ENCODE measurements at places on chromosomes 16 and 17.

GRCh38 chr17:80028030-80028429 is 7.6 kb downstream of the TBC1D16 start:
- DNase-seq = no peak

GRCh38 chr16:89623511-89624261 is 10.2 kb downstream of the DPEP1 start:
- no peak for DNase-seq

DNA sequence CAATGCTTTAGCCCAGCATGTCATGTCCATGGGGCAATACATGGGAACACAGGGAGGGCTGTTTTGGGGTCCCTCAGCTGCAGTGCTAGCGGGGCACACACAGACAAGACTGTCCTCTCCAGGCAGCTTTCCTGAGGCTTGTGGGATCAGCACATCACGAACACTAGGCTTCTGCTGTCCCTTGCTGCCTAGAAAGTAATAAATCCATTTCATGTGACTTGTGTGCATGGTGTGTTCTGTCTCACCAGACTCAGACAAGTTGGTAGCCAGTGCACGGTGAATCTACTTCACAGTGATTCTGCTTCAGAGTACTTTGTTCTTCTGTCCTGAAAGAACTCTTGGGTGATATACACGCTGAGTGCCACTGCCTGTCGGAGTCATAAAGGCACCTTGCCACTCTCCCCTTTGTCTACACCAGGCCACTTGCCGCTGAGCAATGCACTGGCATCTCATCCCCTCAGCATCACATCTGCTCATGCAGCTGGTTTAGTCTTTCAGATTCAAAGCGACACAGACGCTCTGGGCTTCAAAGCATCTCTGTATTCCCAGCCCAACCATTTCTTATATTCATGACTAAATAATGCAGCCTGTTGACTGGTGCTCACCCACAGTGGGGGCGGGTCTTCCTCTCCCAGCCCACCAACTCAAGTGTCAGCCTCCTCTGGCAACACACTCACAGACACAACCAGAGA is 95.2 kb upstream of the COX10 start:
- no peak for DNase-seq

DNA sequence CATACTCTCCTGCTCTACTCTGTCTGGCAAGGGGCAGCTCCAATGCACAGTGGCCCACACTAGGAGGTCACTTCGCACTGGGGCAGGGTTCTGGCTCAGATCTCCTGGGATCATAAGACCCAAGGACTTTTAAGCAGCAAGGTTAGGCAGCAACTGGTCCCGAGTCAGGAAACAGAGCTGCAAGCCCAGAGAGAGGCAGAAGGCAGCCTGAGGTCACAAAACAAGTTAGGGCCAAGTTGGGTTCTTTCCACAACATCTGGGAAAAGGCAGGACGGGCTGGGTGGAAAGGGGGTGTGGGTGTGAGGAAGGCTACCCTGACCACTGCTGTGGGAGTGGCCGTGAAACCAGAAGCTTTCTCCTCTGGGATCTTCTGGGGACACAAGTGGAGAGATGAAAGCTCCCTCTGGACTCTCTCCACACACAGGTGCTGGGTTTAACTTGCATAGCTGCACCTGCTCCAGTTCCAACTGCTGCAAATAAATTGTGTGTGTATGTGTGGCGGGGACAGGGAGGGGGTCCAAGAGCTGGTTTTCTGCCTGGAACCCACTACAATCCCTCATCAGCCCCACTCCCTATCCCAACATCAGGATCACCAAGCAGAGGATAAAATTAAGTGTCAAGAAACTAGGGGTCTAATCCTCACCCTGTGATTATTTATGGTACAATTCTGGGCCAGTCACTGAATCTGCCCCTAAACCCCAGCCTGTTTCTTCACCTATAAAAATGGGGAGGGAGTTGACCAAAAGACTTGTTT is 8.0 kb upstream of the TSPOAP1 start:
- DNase-seq = peak; percentile 76

DNA sequence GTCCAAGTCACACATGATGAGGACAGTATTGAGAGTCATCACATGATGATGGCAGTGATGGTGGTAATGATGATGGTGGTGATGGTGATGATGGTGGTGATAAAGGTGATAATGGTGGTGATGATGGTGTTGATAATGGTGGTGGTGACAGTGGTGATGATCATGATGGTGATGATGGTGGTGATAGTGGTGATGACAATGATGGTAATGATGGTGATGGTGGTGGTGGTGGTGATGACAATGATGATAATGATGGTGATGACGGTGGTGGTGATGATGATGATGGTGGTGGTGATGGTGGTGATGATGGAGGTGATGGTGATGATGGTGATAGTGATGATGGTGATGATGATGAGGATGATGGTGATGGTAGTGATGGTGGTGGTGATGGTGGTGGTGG is 190.2 kb upstream of the ZNF469 start:
- no peak for DNase-seq

DNA sequence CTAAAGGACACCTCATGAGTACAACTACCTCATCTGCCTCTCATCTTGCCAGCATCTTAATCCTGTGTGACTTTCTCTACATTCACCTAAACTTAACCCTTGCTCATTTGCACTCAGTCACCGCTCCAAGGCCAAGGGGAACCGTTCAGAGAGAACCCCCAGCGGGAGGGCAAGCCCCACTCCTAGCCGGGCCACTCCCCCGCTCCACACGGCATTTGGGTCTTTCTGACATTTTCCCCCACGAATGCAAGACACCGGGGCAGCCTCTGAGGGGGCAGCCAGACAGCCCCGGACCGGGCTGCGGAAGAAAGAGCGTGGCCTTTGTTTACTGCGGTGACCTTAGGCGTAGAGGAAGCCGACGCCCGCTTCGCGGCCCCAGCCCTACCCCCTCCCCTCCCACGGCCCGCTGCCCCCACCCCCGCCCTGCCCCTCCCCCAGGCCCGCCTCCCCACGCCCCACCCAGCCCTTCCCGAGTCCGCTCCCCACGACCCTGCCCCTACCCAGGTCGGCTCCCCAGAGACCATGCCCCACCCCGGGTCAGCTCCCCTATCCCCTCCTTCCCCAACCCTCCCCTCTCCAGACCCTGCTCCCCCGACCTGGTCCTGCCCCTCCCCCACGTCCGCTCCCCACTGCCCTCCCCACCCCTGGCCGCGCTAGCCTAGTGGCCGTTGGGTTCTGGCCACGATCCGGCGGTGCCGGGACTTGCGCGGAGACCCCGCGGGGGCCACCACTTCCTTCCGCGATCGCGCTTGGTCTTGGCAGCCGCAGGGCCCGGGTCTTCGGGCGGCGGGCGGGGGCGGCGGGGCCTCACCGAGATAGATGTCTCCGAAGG is 789 bp downstream of the CSNK1D start:
- peak; percentile 79 for DNase-seq

DNA sequence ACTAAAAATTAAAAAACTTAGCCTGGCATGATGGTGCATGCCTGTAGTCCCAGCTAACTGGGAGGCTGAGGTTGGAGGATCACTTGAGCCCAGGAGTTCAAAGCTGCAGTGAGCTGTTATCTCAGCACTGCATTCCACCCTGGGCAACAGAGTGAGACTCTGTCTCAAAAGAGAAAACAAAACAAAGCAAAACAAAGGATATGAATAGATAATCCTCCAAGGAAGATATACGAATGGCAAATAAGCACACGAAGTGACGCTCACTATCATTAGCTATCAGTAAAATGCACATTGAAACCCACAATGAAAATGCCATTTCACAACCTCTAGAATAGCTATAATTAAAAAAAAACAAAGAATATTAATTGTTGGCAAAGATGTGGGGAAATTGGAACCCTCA is 386.2 kb upstream of the CCL2 start:
- DNase-seq = no peak

- DNase-seq = no peak
These were observed 19.0 kb downstream of the SPIRE2 start for GRCh38 chr16:89847051-89847939.

DNA sequence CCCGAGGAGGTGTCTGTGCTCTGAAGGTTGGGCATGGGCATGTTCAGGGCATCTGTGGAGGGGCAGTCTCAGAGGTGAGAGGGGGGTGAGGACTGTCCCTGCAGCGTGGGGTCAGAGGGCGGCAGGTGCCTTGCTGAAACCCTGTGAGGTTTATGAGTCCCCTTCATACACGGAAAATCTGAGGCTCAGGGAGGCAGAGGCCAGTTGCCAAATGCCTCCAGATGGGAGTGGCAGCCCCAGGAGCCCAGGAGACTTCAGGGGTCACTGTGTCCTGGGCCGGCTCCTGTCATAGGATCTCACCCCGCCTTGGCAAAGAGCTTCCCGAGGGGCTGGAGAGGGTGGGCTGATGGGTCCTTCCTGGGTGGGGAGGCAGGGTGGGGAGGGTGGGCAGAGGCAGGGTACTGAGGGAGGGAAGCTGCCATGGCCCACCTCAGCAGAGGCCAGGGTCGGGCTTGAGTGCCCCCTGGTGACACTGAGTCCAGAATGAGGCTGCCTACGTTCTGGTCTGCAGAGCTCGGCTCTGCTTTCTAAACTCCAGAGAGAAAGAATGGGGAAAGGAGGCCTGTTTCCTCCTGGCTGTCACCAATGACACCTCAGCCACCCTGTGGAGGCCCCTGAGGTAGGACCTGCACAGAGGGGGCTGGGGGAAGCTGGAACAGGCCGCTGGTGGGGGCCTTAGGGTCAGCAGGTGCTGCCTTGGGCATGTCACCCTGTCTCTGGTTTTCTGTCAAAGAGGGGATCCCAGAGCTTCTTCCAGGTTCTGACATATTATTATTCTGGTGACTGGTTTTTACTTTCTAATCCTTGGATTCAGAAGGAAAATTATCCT is 1.1 kb downstream of the LGALS9 start:
- DNase-seq = no peak

DNA sequence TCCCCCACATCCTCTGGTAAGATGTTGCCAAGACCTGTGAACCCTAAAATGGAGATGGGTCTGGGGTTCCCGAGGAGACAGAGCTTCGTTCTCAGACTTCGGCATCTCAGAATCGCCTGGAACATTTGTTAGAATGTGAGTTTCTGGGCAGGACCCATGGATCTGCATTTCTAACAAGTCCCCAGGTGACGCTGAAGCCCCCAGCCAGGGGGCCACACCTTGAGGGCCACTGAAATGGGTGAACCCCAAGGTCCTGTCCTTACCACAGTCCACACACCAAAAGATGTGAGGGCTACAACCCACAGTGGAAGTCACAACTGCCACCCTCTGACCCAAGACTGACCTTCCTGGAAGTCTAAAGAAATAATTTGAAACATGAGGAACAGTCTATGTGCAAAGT is 14.0 kb downstream of the MPP3 start:
- no peak for DNase-seq

DNA sequence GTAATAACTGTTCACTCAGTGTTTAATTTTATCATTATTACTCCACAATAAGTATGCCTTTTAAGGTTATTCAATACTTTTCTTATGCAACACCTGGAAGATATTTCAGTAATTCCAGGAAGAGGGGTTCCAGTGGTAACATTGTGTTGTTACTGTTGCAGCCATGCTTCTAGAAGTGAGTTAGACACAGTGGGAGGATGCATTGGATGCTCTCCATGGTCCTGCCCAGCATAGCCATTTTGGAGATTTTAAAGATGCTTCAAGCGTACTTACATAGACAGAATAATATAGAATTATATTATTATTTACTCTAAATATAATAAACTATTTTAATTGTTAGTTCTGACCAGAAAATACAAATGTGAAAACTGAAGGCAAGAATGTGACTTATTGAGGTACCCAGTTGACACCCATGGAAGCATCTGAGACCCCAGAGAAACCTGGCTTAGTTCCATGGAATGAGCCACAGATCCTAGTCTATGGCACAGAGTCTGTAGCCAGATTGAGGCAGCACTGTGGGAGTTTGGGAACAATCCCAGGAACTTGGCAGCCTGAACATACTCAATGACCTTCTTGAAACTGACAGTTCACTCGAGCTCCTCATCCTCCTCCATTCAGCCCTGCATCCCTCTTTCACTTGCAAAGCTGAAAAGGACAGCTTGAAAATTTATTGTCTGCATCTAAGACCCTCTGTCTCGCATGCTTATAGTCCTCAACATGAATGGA is 190.1 kb upstream of the HS3ST4 start:
- DNase-seq = no peak

- peak; percentile 80 for DNase-seq
These were observed 155.6 kb upstream of the PLCG2 start for GRCh38 chr16:81623365-81624102.

- DNase-seq = no peak
These were observed 84.9 kb upstream of the ASIC2 start for GRCh38 chr17:33377837-33378595.

DNA sequence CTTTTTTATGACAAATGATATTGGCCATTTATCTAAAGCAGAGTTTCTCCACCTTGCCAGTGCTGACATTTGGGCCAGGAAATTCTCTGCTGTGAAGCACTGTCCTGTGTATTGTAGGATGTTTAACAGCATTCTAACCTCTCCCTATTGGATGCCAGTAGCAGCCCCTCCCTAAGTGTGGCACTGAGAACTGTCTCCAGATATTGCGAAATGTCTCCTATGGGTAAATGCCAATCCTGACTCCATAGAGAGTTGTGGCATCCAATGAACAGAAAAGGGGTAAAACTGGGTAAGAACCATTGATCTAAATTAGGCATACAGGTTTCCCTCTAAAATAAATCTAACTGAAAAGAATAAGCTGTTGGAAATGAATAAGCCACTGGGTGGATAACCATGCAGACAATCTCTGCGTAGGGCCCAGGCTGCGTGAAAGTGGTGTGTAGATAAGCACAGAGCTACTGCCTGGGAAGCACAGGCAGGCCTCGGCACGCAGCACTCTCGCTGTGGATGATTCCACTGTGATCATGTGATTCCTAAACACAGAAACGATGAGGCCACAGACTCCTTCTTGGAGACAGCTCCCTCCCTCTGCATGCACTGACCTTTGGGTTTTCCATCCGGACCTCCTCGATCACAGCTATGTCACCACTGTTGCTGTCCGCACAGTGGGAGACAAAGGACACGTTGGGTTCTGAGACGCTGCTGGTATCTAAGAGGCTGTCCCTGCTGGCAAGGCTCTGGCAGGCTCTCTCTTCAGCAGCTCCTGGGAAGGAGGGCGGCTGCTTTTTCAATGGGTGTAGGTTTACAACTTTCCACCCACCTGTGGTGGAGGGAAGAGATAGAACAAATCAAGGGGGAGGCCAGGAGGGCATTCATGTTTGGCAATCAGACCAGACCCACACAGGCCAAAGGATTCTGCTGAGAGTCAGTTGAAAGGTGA is 44.1 kb downstream of the GTF3C1 start:
- no peak for DNase-seq

- no peak for DNase-seq
These were observed 5.8 kb upstream of the UNK start for GRCh38 chr17:75778861-75779249.

- DNase-seq = no peak
These were observed 1.8 kb upstream of the PRSS53 start for GRCh38 chr16:31090540-31090939.

- DNase-seq = no peak
These were observed 10.6 kb downstream of the CA10 start for GRCh38 chr17:52147872-52148271.

- peak; percentile 76 for DNase-seq
These were observed 19.1 kb downstream of the TRARG1 start for GRCh38 chr17:1298606-1299005.

GRCh38 chr16:4499196-4499555 is 23.0 kb downstream of the HMOX2 start:
- DNase-seq = no peak

Measured in activated CD8-positive, alpha-beta memory T cell treated with anti-CD3 and anti-CD28 coated beads for 24 hours (primary cell).